Fibroblast of villous mesenchyme (primary cell): ENCODE measurements at places on chromosomes 7 and 10. TPM values are rescaled to one million over a fixed set of nuclear protein-coding genes. Genes with fewer than 3 reads are reported as not detected.

LRGUK gene
- 0.32 and 0.43 TPM in 2 replicates for total RNA-seq

PPP1R3C gene
- total RNA-seq: 57.0 and 109 TPM in 2 replicates

PRRT4 gene
- total RNA-seq: not detected in 2 replicates

ERVW-1 gene
- total RNA-seq: not detected in 2 replicates
